HTR-8/SVneo (cell line): ENCODE measurements at places on chromosomes 4 and X.

DNA sequence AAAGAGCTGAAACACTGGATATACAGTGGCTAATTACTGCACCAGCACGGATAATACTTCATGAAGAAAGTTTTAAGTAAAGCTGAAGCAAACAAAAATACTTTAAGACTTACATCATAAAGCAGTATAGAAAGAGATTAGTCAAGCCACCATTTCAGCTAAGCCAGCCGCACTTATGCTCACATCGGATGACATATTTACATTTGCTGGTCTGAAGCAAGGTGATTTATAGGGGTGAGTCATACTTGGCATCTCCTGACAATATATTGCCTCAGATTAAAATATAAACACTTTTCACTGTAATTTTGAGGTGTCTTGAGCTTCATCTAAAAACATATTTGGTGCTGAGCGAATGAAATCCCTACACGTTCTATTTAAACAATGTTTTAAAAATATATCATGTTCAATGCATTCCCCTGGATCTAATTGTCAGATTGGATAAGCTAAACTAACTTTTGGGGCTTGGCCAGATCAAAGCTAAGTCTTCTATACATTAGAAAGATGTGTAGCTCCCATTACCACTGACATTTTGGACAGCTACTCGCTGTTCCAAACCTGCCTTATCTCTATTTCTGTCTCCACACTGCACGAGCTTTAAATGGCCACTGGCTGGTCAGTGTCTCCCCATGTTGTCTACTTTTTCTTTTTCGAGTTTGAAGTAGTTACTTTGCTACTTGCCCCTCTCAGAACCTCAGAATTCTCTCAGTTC lies 103.2 kb downstream of the VCX2 start:
- DNase-seq: peak; percentile 27

DNA sequence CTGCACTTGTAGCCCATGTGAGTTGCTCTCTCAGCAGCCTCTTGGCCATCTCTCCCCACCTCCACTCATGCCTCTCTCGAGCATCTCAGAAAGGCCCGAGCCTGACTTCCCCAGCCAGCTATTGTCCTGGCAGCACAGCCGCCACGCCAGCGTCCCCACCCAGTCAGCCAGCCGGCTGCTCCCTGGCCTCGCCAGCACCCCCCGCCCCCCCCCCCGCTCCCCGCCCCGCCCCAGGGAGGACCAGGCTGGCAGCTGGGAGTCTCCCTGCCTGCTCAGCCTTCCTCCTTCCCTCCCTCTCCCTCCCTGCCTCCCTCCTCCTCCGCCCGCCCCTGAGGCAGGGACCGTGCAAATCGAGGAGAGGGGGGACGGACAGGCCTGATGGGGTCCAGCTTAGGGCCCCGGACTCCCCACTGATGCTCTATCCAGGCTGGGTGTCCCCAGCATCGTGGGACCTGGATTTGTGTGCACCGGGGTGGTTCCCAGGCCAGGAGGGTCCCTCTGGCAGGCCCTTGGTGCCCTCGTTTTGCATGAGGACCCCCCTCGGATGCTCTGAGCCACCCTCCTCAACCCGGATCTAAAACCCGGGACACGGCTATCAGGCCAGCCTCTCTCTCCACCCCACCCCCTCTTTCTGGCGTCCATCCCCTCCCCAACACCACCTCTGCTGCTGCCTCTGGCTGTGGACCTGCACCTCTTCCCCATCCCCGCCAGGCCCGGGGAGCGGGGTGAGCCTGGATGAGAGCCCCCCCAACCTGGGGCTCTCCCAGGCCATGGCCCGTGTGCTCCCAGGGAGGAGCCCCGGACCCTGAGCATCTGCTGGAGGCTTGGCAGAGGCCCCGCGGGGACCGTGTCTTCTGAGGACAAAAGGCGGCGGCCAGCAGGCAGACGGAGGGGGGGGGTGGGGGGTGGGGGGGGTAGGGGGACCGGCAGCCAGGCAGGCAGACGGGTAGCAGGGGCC lies at the start of gene GPR173:
TSS of gene GPR173 (plus strand) at position 621 of the 958 bp plus-strand sequence. CDS start 27,833 bp downstream, outside the sequence.
- DNase-seq: peak; percentile 40

GRCh38 chrX:9221781-9222180 lies 187.9 kb upstream of the FAM9B start:
- DNase-seq: no peak

- DNase-seq: no peak
These were observed 22.9 kb downstream of the ABLIM2 start for GRCh38 chr4:8135666-8136065.

DNA sequence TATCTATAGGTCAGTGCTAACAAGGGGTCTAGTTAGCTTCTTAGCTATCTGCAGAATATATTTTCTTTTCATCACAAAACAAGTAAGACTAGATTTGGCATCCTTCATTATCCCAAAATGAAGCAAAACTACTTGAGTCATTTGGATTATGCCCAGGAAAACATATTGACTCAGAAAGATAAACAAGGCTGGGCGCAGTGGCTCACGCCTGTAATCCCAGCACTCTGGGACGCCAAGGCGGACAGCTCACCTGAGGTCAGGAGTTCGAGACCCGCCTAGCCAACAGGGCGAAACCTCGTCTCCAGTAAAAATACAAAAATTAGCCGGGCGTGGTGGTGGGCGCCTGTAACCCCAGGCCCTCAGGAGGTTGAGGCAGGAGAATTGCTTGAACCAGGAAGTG lies 18.0 kb upstream of the MND1 start:
- no peak for DNase-seq

DNA sequence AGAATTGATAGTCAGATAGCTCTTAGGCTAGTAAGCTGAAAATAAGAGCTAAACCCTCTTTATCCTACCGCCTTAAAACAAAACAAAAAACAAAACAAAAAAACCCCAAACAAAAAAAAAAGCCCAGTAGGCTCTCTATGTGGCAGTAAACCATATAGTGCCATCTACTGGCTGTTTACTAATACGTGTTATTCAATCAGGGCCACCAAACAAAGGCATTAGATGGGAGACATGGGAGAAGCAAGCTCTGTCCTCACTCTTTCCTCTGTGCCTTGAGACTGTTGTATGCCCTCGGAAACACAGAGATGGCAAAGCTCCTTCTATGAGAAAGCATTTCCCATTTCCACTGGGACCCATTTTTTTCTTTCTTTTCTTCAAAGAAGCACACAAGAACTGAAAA lies 148.8 kb upstream of the MID1 start:
- peak; percentile 40 for DNase-seq

DNA sequence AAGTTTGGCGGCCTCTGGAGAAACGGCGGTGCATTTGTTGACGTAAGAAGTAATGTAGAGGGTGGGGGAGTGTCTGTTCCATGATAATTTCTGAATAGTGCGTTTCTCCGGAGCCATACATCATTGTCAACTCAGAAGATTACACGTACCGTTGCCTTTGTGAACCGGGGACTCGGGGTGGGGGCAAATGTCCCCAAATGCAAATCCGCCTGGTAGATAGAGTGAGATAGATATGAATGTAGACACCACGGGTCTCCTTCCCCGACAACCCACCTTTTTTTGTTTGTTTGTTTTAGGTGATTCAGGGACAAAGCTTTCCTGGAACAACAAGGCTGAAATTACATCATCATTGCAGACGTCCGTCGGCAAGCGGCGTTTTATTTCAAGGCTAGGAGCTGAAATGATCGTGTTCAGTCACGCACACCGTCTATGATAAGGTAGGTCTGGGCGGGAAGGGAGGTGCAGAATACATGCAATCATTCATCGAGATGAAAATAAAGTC lies 96.0 kb upstream of the PPP2R3B start:
- DNase-seq: no peak

DNA sequence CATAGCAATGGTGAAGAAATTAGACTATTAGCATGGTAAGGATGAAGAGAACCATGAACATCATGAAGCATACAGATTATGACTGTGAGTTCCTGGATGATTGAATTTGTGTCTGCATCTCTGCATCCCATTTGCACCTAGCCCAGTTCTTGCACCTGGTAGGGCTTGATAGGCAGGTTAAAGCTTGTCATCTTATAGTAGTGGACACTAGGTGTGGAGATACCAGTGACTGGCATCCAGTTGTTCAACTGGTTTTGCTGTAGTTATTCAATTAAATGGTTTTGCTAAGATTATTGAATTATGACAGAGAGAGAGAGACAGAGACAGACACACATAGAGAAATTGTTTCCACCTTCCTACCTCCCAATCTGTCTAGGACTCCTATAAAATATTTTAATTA lies 5.0 kb downstream of the ADH7 start:
- DNase-seq: no peak

- DNase-seq: no peak
These were observed 1081.1 kb downstream of the ARAP2 start for GRCh38 chr4:35163168-35163567.

DNA sequence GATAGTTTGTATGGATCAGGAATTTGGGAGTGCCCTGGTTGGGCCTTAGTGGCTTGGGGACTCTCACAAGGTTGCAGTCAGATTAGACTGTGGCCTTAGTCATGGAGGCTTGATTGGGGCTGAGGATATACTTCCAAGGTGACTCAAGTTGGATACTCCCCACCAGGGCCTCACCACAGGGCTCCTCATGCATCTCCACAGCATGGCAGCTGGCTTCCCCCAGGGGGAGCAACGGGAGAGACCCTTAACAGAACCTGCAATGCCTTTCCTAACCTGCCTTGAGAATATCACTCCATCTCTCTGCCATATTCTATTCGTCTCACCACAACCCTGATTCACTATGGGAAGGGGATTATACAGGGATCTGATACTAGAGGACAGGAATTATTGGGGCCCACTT lies 161.9 kb downstream of the RELL1 start:
- DNase-seq: no peak

- DNase-seq: peak; percentile 37
These were observed 6.6 kb upstream of the CLDN24 start for GRCh38 chr4:183328832-183329231.

GRCh38 chr4:7384003-7384928 lies 50.5 kb downstream of the PSAPL1 start:
- DNase-seq: no peak

- DNase-seq: no peak
These were observed 5.9 kb downstream of the FAM53A start for GRCh38 chr4:1678244-1678643.

GRCh38 chr4:67565284-67565683 lies 6.8 kb downstream of the STAP1 start:
- no peak for DNase-seq

DNA sequence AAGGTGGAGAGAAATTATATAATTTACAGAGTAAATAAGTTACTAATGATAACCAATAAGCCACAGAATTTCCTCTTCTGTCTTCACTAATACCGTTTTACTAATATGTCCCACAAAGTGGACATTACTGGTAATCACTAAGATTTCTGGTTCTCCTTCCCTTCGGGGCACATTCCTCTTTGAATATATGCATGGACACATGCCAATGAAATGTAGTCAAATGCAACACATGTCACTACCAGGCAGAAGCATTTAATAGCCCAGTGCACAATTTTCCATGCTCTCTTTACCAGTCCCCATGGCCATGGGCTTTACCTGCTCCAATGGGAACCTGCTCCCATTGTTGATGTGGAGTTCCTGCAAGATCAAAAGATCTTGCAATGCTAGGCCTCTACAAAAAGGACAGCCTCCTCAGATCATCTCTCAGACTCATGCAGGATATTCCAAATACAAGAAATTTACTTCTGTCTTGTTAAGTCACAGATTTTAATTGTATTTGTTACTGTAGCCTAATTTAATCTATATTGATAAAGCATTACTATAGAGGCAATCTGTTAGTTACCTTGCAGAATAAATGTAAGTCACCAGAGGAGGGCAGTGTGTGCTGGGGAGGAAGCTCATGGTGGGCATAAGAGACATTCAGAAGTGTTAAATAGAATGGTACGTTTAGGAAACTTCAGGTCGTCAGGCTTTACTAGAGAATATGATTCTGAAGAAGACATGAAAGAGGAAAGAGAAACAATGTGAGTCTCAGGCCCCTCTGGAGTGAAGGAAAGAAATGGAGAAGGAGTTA lies 37.1 kb upstream of the INPP4B start:
- no peak for DNase-seq

- no peak for DNase-seq
These were observed 207.2 kb upstream of the GPRIN3 start for GRCh38 chr4:89514811-89515210.

GRCh38 chr4:81577392-81577791 lies 105.7 kb upstream of the RASGEF1B start:
- no peak for DNase-seq

GRCh38 chrX:131216828-131217227 lies 72.3 kb downstream of the IGSF1 start:
- DNase-seq: no peak

- DNase-seq: peak; percentile 55
These were observed 67.1 kb downstream of the PGRMC2 start for GRCh38 chr4:128220286-128221235.
